Kidney glomerular epithelial cell (primary cell): ENCODE measurements at places on chromosomes 12 and 14.
A peak's percentile ranks its signal among the peaks of the same experiment; 100 is the strongest.

DNA sequence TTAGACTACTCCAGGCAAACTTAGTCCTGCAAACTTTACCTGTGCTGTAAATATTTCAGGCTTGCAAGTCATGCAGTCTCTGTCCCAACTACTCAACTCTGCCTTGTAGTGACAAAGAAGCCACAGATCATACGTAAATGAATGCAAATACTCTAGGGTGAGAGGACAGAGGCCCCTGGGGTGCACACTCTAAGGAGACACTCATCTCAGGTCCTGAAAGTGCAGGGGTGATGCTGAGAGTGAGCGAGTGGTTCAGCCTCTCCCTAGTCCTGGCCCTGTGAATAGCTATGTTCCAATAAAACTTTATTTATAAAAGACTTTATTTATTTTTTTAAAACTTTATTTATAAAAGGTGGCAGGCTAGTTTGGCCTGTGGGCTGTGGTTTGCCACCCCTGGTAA lies 34.9 kb downstream of the HCAR2 start:
- DNase-seq: no peak

DNA sequence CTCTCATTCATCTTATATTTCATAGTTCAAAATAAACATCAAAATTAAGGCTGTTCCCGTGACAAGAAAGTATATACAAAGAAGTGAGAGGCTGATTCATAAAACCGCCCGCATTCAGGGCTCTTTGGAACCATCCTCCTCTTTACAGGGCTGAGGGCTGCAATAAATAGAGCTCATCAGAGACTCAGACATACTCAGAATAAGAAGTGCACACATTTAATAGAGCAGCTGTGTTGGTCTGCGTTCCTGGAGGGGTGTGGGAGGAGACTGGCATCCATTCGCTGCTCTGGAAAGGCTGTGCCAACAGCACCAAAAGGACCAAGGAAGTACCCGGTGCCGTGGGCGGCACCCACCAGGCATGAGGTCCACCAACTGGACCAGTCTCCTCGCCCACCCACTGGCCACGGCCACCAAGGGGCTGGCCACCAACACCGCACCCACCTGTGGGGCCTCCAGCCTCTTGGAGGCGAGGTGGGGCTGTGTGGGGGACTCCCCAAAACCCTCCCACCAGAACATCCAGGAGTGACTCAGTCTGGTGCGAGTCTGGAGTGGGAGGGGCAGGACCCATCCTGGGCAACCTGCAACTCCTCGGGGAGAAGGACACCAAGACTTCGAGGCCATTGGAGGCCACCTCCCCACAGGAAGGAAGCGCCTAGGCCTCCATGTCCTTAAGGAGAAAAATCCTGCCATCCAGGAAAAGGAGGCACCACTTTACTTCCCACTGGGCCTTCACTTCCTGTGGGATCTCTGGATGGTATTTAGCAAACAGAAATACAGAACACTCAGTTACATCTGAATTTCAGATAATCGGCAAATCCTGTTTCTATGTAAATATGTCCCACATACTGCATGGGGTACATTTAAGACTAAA lies 32.7 kb downstream of the VCPKMT start:
- no peak for DNase-seq

GRCh38 chr12:47602325-47602724 lies 103.5 kb downstream of the RPAP3 start:
- peak; percentile 73 for DNase-seq

DNA sequence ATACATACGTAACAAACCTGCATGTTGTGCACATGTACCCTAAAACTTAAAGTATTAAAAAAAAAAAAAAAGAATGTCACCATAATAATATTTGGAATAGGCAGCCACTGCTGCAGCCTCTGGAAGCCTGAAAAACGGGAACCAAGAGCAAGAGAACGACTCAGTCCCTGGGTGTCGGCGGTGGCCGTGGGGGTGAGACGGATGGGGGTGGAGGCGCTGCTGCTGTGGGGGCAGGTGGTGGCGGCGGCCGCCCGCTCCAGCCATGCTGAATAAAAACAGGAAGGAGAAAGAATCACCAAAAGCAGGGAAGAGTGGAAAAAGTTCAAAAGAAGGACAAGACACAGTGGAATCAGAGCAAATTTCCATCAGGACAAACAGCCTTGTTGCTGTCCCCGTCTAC lies 46.9 kb downstream of the ZFYVE21 start:
- DNase-seq: no peak

GRCh38 chr12:114668151-114668885 lies 15.7 kb downstream of the TBX3 start:
- DNase-seq: peak; percentile 29

DNA sequence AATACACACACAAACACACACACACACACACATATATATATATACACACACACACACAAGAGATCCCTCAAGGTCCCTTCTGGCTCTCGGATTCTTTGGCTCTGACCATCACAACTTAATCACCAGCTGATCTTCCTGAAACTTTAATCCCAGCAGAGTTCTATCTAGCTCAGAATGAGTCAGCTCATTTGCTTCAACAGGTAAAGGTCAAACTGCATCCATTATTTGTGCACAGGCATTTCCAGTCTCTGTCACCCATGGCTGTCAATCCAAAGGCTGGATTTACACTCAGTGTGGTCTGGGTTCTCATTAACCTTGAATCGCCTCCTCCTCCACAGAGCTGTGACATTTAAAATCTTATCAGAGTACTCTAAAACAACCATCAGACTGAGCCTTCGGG lies 113.3 kb upstream of the TMPO start:
- DNase-seq: peak; percentile 72

DNA sequence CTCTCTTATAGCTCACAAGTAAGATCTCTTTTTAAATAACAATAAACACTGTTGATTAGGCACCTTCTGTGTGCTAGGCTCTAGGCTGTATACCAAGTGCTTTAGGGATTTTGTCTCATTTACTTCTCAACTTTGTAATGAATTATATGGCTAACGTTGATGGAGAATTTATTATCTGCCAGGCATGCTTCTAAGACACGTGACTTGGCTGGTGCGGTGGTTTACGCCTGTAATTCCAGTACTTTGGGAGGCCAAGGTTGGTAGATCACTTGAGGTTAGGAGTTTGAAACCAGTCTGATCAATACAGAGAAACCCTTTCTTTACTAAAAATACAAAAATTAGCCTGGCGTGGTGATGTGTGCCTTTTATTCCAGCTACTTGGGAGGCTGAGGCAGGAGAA lies 1202.8 kb upstream of the TMEM132C start:
- DNase-seq: no peak

DNA sequence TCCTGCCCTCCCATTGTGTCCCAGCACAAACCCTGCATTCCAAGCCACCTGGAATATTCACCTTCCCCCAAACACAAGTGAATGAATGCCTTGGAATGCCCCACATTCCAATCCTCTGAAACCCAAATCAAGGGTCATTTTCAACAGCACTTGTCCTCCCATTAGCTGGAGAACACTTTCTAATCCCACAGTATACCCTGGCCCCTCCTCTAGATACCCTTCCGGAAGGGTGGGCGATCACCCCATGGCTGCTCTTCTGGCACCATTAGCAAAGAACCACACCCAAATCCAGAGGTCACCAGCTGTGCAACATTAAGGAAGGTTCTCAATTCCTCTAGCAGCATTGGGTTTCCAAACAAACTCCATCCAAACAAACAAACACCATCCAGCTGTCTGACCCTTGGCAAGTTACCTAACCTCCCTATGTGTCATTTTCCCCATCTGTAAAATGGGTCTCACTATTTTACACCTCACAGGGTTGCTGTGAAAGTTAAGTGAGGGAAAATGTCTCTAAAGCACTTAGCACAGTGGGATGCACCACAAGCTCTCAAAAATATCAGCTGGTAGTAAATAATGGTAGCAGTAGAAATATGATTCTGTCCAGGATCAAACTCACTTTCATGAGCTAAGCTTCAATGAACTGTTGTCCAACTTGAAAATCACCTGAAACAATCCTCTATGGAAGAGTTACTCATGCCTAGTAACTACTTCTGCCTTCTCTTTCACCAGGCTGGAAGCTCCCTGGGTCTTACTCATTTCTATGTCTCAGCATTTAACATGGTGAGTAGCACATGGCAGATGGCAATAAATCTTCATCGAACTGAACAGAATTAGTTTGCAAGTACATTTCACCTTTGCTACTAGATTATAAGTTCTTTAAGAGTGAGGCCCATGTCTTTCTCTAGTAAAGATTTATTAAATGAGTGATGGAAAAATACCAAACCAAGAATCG lies 5.3 kb downstream of the NUAK1 start:
- peak; percentile 65 for DNase-seq

DNA sequence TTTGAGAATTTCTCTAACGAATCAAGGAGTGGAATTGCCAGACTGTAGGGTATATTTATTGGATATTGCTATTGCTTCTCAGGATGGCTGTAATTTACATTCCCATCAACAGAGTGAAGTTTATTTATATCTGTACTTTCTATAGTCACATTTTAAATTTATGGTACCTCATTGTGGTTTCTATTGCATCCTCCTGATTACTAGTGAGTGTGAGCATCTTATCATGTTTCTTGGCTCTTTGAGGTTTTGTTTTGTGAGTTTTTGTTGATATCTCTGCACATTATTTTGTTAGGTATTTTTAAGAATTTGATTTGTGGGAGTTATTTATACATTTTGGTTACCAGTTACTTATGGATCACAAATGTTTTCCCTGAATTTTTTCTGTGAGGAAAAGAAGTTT lies 13.9 kb downstream of the DNM1L start:
- DNase-seq: no peak

- no peak for DNase-seq
Observed at GRCh38 chr14:95409477-95410272, 90.0 kb upstream of the CLMN start.

DNA sequence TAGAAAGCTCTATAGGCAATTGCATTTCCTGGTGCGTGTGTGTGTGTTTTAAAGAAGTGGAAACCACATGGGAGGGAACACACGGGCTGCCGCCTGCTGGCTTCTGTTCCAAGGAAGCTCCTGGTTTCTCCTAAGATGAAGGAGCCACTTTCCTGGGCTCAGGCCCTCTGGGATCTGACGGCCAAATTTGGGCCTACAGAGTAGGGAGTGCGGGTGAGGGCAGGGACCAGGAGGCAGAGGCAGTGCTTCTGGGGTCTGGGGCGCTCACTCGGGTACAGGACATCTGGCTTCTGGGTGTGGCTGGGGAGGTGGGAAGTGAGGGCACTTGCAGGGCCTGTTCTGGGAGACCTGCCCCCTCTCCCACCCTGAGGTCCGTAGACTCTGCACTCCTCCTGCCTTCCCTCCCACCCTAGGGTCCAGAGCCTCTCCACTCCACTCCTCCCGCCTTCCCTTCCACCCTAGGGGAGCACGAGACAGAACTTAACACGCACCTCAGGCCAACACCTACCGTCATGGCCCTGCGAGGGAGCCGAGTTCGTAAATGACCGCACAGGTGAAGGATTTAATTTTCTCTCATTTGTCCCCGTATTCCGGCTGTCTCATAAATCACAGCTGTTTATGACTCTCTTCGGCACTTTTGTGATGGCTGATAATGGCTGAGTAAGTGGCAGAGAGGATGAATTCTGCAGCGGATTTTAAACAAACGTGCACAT lies 127.7 kb downstream of the KIF26A start:
- no peak for DNase-seq

DNA sequence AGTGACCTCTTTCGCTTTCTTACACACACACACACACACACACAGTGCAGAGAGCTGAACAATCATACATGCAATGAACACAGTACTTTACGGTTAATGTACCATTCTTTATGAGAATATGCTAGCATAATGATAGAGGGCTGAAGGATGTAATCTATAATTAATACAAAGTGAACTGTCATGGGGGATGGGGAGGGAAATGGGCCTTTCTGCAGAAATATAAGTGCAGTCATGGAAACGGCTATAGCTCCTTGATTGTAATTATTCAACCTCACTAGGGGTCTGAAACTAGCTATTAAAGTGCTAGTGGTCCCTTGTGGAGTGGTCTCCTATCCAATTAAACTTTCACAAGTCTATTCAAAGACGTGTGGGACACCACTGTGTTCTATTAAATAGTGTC lies 443.2 kb upstream of the FOXG1 start:
- no peak for DNase-seq

DNA sequence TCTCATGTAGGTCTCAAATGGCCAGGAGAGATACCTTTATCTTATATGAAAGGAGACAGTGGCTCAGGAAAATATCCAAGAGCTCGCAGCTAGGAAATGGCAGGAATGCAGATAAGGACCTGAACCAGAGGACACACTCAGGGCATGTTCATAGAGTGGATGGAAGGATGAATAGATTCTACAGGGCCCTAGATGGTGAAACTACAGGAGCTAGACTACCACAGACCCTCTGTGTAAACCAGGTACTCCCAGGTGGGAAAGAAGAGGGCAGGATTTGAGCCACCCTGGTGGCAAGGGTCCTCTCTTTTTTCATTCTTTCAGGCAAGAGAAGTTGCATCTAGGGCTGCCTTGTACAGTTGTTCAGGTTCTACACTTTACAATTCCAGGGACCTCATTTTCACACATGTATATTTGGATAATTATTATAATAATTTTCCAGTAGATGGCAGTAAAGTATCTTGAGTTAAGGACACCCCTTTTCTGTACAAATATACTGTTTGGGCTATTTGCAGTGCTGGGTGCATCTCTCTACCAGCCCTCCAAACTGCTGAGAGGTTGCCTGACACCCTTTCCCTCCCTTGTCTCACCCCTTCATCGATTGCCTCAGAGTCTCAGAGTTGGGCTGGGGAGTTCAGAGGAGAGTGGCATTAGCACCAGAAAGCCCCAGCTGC lies 10.5 kb upstream of the ZDHHC22 start:
- peak; percentile 56 for DNase-seq

- DNase-seq: no peak
Observed at GRCh38 chr12:75846102-75846501, 185.5 kb downstream of the PHLDA1 start.

- no peak for DNase-seq
Observed at GRCh38 chr12:6602526-6602925, 4.7 kb downstream of the CHD4 start.

GRCh38 chr14:52072266-52072780 lies 3.5 kb upstream of the NID2 start:
- DNase-seq: no peak

DNA sequence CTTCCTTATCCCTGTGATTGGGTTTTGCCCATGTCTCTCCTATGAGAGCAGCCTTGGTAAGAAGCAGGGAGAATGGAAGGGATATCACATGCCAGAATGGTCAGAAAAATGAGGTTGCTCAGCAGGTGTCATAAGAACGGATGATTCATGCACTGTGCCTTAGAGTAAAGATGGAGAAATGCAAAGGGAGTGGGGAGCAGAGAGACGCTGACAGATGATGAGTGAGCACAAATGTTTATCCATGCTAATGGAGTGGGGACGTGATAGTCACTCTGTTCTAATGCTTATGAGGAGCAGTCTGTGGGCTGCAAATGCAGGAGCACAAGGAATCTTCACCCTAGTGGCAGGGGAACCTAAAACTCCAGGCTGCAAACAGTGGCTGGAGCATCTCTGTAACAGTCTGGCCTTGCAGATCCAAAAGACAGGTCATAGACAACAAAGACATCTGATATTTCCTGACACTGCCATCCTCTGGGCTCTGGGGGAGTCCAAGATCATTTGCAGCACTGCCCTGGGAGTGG lies 243.2 kb downstream of the CACNA1C start:
- DNase-seq: peak; percentile 93

DNA sequence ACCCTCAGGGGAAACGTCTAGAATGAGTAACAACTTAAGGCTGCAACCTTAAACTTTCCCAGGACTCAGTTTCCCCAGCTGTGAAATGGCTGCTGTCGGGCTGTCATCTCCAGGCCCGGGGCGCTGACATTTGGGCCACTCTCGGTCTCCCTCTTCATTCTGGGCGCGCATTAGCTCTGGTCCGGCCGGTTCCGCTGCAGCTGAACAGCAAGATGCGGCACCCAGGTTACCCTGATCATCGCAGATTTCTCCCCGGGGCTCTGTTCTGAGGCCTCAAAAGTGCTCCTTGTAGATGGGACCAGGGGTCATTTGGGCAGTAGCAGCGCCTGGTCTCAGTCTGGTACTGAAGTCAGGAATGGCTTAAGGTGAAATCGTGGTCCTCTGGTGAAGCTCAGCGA lies 890 bp upstream of the BCL7A start:
- no peak for DNase-seq
